Fibroblast of skin of scalp (primary cell): ENCODE measurements at places on chromosomes 2 and 18.

GRCh38 chr2:150802635-150803034 is 315.2 kb upstream of the RND3 start:
- no peak for DNase-seq

DNA sequence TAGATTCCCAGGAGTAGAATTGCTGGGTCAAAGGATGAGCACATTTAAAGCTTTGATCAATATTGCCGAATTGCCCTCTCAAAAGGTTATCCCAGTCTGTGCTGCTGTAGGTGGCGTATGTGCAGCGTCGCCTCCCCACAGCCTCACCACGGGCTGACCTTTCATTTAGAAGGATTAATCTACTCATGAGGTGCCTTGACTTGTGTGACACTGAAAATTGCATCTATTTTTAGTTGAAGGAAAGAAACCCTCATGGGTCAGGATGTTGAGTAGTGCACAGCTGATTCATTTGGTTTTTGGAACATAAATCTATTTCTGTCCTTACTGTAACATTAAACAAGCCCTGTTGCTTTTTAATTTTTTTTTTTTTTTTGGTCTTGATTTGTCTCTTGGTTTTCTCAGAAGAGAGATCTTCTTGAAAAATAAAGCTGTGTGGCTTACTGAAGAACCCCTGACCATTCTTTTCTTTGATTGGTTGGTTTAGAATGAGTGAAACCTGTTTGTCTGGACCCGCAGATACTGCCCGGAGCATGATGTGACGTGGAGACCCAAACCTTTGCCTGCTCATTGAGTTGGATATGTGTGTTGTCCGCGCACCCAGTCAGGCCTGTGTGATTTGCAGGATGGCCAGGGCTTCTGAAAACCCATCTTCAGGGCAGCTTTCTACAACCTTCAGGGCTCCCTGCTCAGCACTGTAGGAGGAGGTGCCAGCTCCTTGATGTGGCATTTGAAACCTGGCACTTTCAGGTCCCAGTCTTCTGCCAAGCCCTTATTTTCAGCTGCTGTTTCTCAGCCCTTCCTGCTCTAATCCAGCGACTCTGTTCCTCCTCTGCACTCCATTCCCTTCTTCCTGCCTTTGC is 61.0 kb downstream of the LPIN1 start:
- DNase-seq = no peak

GRCh38 chr2:64605991-64606478 is 47.7 kb downstream of the SERTAD2 start:
- DNase-seq = no peak

DNA sequence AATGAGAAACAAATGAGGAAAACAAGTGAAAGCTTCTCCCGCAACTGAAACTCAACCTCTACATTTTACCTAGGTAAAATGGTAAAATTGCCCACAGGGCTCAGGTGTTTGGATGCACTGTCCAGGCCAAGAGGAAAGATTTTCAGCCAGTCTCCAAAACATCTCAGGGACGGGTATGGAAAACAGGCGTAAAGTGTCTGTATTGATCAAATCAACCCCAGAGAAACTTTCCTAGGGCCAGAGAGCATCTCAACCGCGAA is 361 bp upstream of the HAT1 start:
- DNase-seq = no peak

- peak; percentile 31 for DNase-seq
Measured at GRCh38 chr2:207847807-207848544, 78.3 kb upstream of the FZD5 start.

DNA sequence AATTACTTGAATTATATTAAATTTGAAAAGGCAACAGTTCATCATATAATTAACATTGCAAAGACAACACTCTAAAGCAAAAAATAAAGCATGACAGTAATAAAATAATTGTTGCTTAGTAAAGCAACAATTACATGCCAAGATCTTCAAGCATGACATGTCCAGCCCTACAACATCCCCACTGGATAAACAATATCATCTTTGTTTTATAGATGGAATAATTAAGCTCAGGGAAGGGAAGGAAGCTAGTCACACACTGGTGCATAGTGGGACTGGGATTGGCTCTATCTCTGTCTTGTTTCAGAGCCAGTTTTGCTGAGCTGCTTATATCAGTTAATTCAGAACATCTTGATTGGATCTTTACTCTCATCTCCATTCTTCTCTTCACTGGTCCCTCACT is 49.9 kb upstream of the PARD3B start:
- DNase-seq = no peak

DNA sequence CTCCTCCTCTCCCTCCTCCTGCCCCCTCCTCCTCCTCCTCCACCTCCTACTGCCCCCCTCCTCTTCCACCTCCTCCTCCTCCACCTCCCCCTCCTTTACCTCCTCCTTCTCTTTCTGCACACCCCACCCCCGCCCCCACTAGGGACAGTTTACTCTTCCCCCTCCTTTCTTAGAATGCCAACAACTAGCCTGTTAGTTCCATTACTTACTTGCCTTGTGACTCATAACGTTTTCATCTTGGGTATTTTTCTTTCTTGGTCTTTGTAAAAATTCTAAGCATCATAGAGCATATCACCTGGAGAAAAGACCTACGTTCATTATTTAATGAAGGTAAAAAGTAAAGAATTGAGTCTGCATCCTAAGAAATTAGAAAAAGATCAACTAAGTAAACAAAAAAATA is 165.3 kb downstream of the NEDD4L start:
- no peak for DNase-seq

- DNase-seq = no peak
Measured at GRCh38 chr2:21382701-21383520, 259.1 kb downstream of the TDRD15 start.

GRCh38 chr2:43748333-43748732 is 25.5 kb upstream of the DYNC2LI1 start:
- no peak for DNase-seq

GRCh38 chr18:3395466-3395865 is 54.5 kb upstream of the TGIF1 start:
- DNase-seq = no peak

GRCh38 chr2:152505495-152505906 is 170.5 kb downstream of the FMNL2 start:
- DNase-seq = no peak

- DNase-seq = no peak
Measured at GRCh38 chr2:202201220-202202160, 36.9 kb downstream of the SUMO1 start.

DNA sequence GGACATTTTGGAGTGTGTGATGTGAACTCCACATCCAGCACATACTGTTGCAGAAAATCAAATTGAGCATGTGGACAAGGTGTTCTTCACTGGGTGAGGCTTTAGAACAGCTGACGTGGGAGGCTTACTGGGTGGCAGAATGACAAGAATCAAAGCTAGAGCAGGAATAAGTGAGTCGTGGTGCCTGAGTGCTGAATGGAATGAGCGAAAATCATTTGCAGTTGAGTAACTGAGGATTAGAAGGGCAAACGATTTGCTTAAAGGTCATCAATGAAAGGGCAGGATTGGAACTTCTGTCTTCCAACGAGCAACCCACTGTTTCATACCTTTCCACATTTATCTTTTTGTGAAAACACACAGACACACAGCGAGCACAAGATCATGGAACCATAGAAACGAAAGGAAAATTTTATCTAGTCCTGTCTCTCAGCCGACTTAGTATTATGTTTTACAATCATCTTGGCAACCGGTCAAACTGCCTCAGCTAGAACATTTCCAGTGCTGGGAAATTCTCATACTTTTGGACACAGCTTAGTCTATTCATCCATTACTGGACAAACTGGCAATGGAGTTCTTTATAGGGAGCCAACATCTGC is 7.2 kb upstream of the DAW1 start:
- no peak for DNase-seq

GRCh38 chr2:168210895-168211570 is 36.4 kb downstream of the STK39 start:
- peak; percentile 78 for DNase-seq

DNA sequence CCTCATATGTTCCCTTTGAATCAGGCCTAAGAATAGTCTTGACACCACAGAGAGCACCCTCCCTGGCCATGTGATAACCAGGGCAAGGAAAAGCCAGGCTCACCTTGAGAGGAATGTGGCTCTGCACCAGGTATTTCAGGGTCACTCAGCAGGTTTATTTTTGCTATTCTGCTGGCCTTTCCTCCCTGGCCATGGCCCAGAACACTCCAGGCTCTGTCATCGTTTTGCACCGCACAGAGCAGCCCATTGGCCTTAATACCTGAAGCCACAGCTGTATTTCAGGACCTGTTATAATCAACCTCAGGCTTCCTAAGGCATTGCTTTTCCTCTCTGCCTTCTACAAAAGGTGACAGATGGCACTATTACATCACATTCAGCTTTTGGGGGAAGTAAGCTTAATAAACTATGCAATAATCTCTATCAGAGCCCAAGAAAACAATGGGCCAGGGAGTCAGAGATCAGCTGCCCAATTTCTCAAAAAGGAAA is 668.3 kb downstream of the IRS1 start:
- DNase-seq = no peak

DNA sequence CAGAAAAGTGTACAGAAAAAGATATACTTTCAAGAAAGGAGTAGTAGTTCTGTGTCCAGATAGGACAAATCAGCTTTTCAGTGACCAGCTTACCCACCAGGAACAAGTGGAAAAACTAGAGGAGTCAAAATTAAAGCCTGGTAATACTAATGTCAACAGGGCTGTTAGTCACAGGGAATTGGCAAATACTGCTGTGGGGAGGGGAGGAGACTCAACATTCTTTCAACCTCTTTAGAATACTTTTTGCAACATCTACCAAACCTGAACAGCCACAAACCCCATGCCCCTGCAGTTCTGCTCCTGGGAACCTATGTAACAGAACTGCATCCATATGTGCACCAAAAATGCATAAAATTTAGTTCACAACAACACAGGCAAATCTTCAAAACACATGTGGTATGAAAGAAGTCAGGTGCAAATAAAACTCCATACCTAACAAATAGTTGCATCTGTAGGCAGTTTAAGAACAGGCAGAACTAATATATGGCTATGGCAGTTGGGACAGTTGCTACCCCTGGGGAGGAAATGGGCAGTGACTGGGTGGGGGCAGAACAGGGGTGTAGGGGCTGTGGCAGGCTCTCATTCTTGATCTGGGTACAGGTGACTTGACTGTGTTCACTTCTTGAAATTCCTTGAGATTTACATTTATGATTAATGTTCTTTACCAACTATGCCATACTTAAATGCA is 9.7 kb downstream of the CMPK2 start:
- DNase-seq = no peak

DNA sequence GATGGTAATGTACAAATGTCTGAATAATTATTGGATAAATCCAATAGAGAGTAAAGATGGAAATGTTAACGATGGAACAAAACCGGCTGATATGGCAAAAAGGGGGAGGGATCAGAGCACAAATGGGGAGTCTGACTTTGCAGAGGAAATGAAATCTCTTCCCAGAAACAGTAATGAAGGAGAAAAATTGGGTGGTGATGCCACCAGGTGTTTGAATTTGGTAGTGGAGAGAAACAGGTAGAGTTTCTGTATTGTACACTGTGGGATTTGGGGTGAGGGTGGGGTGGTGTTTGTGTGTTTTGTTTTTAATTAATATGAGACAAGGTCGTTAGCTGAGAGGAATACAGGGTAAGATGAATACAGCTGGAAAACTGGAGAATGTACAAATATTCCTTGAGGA is 20.4 kb upstream of the XDH start:
- DNase-seq = no peak

- DNase-seq = no peak
Measured at GRCh38 chr18:8611916-8612576, 2.8 kb downstream of the RAB12 start.

DNA sequence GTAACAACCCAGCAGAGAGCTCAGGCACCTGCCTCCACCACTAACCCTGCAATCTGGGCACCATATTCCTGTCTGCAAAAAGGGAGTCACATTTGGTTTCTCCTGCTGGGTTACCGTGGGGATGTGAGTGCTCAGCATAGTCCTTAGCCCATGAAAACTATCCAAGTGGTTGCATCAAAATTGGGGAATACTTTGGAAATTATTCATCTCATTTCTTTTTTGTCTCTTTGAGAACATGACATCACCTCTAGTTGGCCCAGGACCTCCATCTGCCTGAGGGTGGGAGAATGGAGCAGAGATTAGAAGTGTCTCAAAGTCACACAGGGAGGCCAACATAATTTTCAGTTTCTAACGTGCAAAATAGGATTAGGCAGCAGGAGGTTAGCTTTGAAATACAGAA is 19.3 kb upstream of the SPP2 start:
- DNase-seq = peak; percentile 40

DNA sequence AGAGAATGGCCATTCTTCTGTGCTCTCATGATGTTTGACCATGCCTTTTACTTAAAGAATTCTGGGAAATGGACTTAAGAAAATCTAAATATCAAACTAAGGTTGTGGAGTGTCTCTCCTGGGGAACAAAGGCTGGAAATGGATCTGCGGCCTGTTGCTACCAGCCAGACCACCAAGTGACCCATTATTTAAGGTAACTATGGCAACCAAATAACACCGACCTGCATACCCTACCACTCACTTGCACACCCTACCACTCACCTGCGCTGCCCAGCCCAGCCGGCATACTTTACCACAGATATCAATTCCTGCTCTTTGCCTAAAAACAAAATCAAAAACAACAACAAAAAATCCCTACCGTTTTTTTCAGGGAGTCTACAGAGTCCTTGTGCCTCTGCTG is 203.2 kb downstream of the NBAS start:
- DNase-seq = no peak

DNA sequence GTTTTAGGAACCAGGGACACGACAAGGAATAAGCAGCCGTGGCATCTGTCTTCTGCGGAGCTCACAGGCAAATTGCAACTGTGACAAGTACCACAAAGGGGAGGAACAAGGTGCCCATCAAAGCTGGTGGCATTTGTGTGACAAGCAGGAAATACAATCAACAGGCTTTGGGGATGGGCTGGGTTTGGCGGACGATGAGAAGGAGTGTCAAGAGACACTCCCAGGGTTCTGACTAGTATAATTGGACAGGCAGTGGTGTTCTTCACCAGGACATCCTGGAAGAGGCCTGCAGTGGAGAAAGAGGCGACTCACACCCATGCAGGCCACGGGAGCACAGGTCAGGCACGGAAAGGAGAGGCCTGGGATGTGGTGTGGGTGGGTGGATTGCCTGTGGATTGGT is 14.2 kb upstream of the SPATA3 start:
- no peak for DNase-seq

- peak; percentile 20 for DNase-seq
Measured at GRCh38 chr2:84832772-84833461, 48.0 kb downstream of the TRABD2A start.

- peak; percentile 25 for DNase-seq
Measured at GRCh38 chr18:22711192-22711685, 221.9 kb upstream of the RBBP8 start.

- no peak for DNase-seq
Measured at GRCh38 chr2:52498077-52498750, 1269.4 kb upstream of the CHAC2 start.

DNA sequence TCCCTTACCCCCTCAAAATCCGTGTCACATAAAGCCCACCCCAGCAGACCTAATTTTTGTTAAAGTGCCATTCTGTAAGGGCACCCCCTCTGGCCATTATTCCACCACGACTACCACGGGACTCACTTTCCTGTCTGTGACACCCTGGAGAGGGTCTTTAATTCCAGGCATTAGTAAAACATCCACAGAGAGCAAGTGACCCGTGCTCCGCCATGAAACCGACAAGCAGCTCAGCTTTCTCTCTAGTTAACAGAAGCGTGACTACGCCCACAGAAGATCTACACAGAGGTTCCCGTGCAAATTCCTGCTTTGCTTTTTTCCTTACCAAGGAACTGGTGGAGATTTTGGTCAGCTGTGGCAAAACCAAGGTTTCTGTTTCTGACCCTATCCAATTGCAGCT is 4.4 kb downstream of the SIGLEC15 start:
- no peak for DNase-seq

GRCh38 chr2:84116143-84116542 is 342.9 kb downstream of the SUCLG1 start:
- no peak for DNase-seq

GRCh38 chr2:126933711-126934091 is 35.0 kb downstream of the TEX51 start:
- no peak for DNase-seq
